GM13977 (cell line): ENCODE measurements at places on chromosomes 2 and 18.

DNA sequence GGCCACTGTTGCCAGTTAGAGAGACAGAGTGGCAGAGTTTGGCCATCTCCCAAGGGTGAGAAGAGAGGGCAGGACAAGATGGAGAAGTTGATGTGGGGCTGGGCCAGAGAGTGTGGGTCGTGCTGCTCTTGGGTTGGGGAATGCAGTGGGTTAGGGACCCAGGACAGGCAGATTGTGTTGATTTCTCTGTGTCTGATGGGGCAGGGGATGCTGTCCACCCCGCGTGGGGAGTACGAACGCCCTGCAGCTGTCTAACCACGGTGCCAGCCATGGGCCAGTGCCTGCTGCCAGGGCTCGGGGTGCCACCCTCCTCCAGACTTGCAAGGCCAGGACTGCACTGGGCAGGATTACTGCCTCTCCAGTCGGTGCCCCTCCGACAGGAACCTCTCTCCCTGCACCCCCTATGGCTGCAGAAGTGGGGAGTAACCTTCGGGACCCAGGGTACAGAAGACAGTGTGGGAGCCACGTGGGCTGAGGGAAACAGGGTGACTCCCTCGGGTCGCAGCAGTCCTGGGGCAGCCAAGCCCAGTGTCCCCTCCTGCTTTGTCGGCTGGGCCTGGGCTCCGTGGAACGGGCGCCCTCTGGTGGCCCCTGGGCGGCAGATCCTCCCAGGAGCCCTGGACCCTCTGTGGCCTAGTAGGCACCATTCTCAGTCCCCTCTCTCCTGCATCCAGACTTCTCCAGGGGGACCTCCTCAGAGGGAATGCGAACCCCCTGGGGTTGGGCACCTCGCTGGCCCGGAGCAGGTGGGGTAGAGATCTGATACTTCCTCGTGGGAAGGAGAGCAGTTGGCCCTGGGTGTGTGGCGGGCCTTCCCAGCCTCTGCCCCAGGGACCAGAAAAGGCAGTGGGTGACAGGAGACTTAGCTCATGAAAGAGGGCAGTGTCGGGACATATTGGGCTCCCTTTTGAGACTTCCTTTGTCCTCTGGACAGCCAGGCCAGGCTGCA is 2.7 kb downstream of the GPC1 start:
- peak; percentile 92 for DNase-seq

GRCh38 chr2:19863303-19864041 is 38.3 kb downstream of the TTC32 start:
- peak; percentile 85 for DNase-seq

GRCh38 chr2:37625156-37625555 is 46.3 kb downstream of the CDC42EP3 start:
- no peak for DNase-seq

- no peak for DNase-seq
These were observed 51.1 kb downstream of the MTHFD2 start for GRCh38 chr2:74249406-74250122.

GRCh38 chr2:30862054-30862651 is 54.9 kb upstream of the CAPN13 start:
- DNase-seq, result peak; percentile 61

DNA sequence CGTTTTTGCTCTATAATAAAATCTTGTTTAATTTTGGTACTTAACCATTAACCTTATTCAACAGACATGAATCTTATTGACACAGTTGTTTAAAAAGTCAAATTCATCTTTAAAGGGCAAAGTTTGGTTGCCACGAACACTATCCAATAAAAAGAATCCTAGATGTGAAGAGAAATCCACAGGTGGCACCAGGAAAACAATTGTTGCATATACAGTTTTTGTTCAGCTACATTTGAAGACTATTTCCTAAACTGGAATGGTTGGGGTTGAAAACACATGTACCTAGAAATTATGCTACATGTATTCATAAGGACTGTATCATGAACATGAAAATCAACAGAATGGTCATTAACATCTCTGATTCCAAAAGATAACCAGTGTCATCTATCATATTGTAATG is 71.1 kb upstream of the GULP1 start:
- DNase-seq, result no peak

DNA sequence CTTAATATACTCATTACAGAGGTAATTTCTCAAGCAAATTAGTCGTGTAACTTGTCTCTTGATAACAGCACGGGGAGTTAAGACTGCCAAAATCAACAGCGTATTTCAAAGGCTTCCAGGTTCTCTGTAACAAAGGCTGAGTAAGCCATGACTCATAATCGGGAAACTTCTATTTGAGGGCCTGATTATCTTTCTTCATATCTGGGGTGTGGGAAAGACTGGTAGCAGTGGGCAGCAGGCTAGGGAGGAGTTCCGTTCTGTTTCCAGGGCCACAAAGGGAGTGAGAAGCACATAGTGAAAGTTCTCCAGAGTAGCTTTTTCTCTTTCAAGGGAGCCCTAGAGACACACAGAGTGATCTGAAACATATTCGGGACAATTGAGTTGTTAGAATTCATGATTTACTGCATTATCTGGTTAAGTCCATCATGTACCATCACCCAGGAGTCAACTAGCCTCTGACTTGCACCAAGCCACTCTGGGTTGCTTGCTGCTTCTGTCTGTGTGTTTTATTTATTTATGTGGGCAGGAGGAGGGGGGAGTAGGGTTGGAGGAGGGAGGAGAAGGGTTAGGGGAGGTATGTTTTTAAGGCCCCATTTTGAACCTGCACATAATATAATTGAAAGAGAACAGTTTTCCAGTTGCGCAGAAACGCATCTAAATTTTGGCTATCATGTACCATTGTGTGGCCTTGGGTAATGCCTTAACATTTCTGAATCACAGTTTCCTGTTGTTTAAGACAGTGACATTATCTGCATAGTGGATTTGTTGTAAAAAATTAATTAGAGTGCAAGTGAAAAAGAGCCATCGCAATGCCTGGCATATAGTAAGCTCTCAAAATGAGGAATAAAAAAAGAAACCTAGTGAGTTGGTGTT is 80.5 kb upstream of the ITPRID2 start:
- DNase-seq, result no peak

GRCh38 chr2:117019357-117019756 is 795.1 kb upstream of the DDX18 start:
- no peak for DNase-seq

GRCh38 chr2:174607989-174608865 is 10.6 kb upstream of the WIPF1 start:
- DNase-seq, result peak; percentile 44

DNA sequence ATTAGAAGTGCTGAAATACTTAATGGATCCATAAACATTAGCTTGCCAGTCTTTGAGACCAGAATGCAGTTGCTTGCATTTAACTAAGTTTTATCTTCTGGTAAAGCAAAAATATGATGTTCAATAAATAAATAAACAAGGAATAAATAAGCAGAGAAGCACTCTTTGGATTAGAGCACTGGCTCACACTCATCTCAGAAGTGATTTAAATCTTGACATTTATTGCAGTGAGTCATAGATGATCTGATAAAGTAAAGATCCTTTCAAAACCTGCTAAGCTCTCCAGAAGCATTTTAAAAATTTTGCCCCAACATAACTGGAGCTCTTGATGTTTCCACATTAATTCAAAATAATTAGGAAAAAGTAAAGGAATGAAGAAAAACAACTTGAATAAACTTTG is 66.8 kb downstream of the KYNU start:
- DNase-seq, result no peak

GRCh38 chr2:220871909-220872308 is 700.2 kb downstream of the EPHA4 start:
- DNase-seq, result no peak

GRCh38 chr2:229856413-229856812 is 65.4 kb downstream of the TRIP12 start:
- peak; percentile 61 for DNase-seq

- peak; percentile 40 for DNase-seq
These were observed 32.3 kb upstream of the NEB start for GRCh38 chr2:151766437-151767153.

GRCh38 chr2:144583741-144584453 is 64.0 kb upstream of the ZEB2 start:
- no peak for DNase-seq

DNA sequence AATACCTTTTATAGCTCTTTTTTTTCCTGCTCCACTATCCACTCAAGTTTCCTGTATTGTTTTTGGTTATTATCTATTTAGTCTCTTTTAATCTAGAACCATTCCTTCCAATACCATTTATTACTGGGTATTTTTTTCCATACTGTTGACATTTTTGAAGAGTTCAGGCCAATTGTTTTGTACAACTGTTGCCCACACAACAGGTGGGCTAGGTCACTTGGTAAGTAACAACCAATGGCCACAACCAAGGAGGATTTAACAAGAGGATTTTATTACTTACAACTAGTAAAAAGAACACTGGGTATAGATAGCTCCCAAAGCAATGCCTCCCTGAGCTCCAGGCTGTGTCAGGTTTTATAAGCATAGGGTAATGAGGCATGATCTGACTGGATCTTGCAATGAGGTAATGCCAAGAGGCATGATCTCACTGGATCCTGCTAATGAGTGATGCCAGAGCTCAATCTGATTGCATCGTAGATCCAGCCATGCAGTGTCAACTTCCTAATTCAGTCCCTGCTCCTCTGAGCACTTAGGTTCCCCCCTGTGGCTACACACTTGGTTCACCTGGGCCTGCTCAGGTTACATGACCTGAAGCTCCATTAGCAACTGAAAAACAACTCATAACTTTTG is 7.1 kb upstream of the CEP68 start:
- no peak for DNase-seq

DNA sequence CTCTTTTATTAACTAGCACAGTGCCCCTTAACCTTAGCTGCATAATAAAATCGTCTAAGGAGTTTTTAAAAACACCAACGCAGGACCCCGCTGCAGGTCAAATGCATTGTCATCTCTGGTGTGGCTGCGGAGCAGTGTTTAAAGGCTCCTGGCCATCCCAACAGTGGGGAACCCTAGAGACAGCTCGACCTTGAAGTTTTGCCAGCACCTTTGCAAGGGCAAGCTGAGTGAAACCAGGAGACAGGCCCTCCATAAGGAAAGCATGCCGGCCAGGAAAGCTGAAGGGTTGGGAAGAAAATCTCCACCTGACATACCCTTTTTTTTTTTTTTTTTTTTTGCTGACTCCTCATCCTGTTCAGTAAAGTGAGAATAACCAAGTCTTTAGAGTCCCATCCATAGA is 349.0 kb downstream of the CMPK2 start:
- DNase-seq, result no peak

GRCh38 chr18:36675542-36675941 is 153.3 kb downstream of the TPGS2 start:
- DNase-seq, result no peak

DNA sequence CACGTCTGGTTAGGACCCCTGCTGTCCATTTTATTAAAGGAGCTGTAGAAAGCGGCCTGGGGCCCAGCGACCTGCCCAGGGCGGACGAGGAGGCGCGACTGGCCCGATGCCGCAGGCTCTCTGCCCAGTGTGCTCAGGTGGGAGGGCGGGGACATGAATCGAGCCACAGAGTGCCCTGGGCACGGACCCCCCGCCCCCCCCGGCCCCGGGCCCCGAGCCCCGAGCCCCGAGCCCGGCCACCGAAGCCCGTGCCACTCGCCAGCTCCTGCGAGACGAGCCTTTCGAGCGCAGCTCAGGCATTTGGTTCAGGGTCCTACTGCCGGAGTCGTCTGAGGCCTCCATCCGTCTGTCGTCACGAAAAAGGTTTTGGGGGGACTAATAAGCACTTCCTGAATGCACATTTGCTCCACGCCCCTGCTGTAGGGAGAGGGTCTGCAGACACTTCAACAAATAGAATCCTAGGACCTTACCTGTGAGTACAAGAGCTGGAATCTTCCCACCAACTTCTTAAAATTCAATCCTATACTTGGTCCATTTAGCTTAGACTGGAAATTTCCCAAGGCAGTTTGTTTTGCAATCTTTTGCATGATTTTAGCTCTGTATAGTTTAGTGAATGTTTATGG is 602 bp upstream of the ADAM17 start:
- DNase-seq, result no peak

- no peak for DNase-seq
These were observed 17.5 kb downstream of the CAPN13 start for GRCh38 chr2:30789670-30790210.

GRCh38 chr18:11518788-11519685 is 90.4 kb upstream of the SLC35G4 start:
- peak; percentile 79 for DNase-seq

- DNase-seq, result no peak
These were observed 121.9 kb upstream of the HAAO start for GRCh38 chr2:42914314-42914713.

DNA sequence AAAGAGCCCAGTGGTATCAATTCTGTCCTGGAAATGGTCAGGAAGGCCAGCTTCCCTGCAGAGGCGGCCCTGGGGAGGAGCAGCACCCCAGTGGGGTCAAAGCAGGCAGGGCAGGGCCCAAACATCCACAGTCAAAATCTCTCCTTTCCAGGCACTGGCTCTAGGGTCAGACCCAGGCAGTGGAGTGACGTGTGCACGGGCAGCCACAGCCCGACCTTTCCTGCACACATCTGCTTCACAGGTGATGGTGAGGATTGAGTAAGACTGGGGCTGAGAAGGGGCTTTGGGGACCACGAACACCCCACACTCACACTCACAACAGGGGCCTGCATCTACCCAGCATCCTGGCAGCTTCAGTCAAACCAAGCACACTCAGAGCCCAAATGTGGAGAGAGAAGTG is 97.8 kb upstream of the GLI2 start:
- DNase-seq, result no peak

GRCh38 chr2:239035361-239035814 is 187.5 kb downstream of the TWIST2 start:
- DNase-seq, result peak; percentile 92

- no peak for DNase-seq
These were observed 37.5 kb downstream of the CMPK2 start for GRCh38 chr2:6828299-6828584.

GRCh38 chr18:75344615-75345014 is 82.9 kb downstream of the SMIM21 start:
- DNase-seq, result no peak
